DMS79 treated with DMSO at 0.1 percent for 48 hours (cell line): ENCODE measurements at places on chromosomes 12 and 14.

- no peak for DNase-seq
Measured at GRCh38 chr14:20494935-20495766, 10.2 kb upstream of the RNASE10 start.

GRCh38 chr12:89834676-89835075, 126.0 kb upstream of the ATP2B1 start:
- DNase-seq = no peak

GRCh38 chr14:22836301-22837113, at the start of gene MMP14:
MMP14 (plus strand) TSS chr14:22836585; CDS start chr14:22836818, 233 bp downstream.
- DNase-seq = peak; percentile 28

DNA sequence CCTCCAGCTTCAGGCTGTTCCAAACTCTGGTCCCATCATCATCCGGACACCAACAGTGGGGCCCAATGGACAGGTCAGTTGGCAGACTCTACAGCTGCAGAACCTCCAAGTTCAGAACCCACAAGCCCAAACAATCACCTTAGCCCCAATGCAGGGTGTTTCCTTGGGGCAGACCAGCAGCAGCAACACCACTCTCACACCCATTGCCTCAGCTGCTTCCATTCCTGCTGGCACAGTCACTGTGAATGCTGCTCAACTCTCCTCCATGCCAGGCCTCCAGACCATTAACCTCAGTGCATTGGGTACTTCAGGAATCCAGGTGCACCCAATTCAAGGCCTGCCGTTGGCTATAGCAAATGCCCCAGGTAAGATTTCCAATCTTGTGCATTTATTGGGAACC, 3.3 kb downstream of the SP1 start:
- no peak for DNase-seq

DNA sequence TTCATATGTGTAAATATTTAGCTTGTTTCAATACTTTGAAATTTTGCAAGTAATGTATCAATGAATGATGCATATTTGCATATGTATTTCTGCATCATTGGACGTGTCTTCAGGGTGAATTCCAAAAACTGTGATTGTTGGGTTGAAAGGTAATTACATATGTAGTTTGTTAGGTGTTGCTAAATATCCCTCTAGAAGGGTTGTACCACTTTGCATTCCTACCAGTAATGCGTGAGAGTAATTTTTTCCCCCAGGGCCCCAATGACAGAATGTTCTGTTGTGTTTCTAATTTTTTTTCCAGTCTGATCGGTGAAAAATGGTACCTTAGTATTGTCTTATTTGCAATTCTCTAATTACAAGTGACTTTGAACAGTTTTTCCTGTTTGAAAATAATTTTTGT, 408.9 kb downstream of the NAV3 start:
- no peak for DNase-seq

DNA sequence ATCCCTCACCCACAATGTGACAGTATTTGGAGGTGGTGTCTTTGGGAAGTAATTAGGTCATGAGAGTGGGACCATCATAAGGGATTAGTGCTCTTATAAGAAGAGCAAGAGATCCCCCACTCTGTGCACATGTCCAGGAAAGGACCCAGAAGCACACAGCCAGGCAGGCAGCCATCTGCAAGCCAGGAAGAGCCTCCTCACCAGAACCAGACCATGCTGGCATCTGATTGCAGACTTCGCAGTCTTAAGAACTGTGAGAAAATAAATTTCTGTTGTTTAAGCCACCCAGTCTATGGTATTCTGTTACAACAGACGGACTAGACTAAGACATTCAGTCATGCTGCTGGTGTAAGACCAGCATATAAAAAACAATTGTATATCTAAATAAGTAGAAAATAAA, 69.8 kb downstream of the EFCAB11 start:
- no peak for DNase-seq

DNA sequence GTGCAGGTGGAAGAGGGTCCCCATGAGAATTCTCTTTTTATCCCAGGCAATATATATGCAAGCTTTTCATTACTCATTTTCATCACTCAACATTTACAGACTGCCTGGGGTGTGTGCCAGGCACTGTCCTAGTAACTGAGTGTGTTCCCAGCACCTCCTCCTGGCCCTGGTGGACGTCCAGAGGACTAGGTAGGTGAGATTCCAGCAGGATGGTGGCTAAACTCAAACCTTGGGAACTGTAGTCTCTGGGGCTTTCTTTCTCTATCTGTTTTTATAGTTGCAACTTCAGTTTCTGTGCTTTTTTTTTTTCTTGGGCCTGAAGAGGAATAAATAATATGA, 63.8 kb downstream of the SUSD6 start:
- no peak for DNase-seq

DNA sequence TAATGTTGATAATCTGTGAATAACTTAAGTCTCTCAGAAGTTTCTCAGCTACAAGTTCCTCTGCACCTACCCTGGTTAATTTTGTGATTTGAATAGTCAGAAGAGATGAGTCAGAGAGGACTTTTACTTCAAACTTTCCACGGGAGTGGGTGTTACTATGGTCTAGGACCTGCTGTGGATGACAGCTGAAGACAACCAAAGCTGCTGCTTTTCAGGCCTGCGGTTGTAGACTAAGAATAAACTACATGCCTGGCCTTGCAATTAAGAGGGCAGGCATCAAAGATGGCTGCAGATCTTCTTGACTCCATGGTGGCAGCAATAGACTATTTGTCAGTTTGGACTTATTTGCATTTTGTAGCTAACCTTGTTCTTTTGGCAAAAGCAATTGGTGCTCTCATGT, 227.1 kb upstream of the KRR1 start:
- DNase-seq = no peak

GRCh38 chr14:41817626-41818025, 210.9 kb downstream of the LRFN5 start:
- no peak for DNase-seq

GRCh38 chr12:2982361-2982760, 23.2 kb downstream of the TEAD4 start:
- DNase-seq = no peak

GRCh38 chr12:11771356-11771755, 121.9 kb downstream of the ETV6 start:
- no peak for DNase-seq

GRCh38 chr12:28413460-28414109, 223.3 kb downstream of the CCDC91 start:
- no peak for DNase-seq

- no peak for DNase-seq
Measured at GRCh38 chr14:56730538-56731145, 79.6 kb downstream of the OTX2 start.

DNA sequence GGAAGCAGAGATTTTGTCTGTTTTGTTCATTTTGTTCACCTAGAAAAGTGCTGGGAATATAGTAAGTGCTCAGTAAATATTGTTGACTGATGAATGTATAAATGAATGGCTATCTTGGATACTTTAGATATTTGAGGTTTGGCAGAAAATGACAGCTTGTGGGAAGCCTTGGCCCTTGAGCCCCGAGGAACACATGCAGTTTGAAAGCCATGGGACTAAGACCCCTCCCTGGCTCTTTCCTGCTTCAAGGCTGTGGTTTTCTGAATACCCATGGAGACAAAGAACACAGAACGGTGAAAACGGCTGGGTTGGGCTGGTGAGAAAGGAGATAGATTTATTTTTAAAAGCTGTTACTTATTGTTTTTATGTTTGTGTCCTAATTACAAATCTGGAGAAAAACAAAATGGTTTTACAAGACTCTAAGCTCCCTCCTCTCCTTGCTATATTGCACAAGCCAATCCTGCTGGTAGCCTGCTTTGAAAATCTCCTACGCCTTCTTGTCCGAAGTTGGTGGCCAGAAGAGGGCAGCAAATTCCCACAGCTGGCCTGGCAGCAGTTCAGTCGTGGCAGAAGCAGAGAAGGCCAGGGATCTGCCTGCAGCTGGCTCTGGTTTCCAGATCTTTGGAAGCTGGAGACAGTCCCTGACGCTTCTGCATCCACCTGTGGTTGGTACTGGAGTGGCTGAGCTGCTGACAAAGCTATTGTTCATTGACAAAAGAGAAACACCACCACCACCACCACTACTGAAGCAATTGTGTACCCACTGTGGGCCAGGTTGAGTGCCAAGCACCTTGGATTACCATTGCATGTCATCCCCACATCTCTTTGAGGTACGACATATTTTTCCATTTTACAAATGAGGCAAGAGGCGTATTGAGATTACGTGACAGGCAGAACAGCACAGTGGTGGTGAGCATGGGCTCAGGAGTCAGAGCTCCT, 5.2 kb upstream of the KRT85 start:
- DNase-seq = peak; percentile 47

DNA sequence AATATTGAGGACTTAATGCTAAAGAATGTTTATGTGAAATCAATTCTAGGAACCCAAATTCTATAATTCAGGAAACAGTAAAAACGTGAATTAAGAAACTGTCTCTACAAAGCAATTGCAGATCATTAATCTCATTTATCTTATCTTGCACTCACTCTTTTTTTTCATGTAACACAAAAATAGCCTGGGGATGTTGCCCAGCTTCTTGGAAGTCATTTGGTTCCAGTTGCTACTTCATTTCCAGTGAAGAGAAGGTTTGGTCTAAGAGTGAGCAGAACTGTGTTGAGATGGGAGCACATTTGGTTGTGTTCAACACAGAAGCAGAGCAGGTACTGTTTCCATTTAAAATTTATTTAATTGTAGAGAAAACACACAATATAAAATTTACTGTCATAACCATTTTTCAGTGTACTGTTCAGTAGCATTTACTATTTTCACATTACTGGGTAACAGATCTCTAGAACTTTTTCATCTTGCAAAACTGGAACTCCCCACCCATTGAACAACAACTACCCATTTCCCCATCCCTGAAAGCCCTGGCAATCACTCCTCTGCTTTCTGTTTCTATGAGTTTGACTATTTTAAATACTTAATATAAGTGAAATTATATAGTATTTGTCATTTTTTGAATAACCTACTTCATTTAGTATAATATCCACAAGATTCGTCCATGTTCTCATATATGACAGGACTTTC, 9.7 kb downstream of the CLEC6A start:
- DNase-seq = no peak

- no peak for DNase-seq
Measured at GRCh38 chr14:26128931-26129671, 468.7 kb downstream of the NOVA1 start.

DNA sequence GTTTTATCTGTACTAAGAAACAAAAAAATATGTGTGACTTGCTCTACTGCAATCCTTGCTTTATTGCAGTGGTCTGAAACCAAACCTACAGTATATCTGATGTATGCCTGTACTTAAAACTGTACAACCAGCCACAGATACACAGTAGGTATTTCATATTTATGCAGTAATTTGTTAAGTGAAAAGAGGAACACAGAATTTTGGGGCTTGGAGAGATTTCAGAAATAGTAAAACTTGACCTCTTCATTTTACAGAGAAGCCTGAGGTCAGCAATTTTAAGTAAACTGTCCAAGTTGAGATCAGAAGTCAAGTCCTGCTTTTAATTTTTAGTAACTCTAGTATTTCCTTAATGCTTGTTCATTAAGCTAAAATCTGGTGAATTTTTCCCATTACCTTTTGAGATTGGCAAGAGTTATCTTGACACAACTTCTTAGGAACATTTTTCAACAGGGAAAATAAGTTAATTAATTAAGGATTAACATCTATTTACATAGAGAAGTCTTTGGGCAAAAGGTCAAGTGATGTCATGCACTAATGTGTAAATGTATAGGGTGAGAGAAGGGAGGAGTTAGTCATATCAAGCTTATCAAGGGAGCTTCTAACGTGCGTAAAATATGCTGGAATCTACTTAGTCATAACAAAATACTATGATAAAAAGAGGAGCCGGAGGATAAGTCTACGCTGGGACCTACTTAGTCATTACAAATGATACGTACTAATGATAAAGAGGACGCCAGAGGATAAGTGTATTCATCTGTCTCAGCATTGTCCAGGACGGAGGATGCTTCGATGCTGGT, 66.0 kb upstream of the GTF2A1 start:
- no peak for DNase-seq

DNA sequence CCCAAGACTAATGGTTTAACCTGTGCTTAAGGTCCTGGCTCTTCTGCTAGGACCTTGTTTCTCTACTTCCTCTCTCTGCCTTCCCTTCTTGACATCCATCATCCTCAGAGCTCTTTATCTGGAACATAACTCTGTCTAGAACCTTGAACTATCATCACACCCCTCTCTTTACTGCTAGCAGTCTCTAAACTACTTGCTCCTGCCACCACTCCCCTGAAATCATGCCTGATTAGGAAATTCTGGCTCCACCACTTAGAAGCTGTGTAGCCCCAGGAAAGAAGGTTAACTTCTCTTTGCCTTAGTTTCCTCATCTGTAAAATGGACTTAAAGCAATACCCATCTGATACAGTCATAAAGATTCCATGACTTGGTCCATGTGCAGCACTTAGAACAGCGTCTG, 9.1 kb downstream of the SLC38A1 start:
- DNase-seq = no peak

GRCh38 chr12:105261010-105261409, 25.0 kb upstream of the APPL2 start:
- no peak for DNase-seq

DNA sequence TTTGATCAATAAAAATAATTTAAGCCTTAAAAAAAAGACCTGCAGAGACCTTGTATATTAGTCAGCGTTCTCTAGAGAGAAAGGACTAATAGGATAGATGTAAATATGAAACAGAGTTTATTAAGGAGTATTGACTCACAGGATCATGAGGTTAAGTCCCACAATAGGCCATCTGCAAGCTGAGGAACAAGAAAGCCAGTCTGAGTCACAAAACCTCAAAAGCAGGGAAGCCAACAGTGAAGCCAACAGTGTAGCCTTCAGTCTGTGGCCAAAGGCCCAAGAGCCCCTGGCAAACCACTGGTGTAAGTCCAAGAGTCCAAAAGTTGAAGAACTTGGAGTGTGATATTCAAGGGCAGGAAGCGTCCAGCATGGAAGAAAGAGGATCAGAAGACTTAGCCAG, 66.3 kb downstream of the TBX5 start:
- DNase-seq = no peak

DNA sequence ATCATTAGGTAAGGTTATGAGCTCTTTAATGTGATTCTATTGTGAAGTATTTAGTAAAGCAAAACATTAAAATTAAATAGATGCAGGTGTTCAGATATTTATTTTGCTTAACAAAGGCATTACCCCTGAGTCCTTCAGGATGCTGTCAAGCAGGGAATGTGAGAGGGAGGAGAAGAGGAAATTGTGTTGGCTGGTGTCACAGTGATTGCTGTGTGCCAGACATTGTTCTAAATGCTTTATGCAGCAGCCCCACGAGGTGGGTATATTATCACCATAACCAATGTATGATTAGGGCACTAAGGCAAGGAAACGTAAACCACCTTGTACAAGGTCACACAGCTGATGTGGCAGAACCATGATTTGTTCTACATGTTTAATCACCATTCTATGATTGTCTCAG, 80.1 kb downstream of the STAB2 start:
- peak; percentile 63 for DNase-seq

- DNase-seq = no peak
Measured at GRCh38 chr14:102154821-102155549, 15.3 kb downstream of the WDR20 start.

DNA sequence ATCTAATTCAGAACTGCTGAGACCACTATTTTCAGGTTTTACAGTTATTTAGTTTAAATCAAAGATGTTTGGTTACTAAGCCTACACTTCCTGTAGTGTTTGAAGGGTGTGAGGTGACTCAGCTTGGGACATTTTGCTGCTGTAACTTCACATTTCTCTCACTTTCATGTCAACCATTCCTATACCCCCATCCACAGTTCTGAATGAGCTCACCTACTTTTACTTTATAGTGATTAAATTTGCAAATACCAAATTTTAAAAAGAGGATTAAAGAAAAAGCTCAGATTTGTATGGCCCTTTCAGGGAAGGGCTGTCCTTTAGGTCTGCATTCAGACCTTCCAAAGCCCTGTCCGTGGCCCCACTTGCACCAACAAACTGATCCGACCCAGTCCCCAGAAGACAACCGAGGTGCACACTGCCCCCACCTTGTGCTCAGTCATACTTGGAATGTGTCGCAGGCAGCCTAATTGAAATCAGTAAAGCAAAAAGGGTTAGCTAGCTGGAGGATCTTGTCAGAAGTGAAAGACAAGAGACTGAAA, 174.4 kb downstream of the MON2 start:
- DNase-seq = no peak
